ENCODE measurements at places on chromosomes 3 and 15.

GRCh38 chr3:43769097-43769884 is 78.6 kb downstream of the ABHD5 start:
- DNase-seq, result peak; percentile 89

DNA sequence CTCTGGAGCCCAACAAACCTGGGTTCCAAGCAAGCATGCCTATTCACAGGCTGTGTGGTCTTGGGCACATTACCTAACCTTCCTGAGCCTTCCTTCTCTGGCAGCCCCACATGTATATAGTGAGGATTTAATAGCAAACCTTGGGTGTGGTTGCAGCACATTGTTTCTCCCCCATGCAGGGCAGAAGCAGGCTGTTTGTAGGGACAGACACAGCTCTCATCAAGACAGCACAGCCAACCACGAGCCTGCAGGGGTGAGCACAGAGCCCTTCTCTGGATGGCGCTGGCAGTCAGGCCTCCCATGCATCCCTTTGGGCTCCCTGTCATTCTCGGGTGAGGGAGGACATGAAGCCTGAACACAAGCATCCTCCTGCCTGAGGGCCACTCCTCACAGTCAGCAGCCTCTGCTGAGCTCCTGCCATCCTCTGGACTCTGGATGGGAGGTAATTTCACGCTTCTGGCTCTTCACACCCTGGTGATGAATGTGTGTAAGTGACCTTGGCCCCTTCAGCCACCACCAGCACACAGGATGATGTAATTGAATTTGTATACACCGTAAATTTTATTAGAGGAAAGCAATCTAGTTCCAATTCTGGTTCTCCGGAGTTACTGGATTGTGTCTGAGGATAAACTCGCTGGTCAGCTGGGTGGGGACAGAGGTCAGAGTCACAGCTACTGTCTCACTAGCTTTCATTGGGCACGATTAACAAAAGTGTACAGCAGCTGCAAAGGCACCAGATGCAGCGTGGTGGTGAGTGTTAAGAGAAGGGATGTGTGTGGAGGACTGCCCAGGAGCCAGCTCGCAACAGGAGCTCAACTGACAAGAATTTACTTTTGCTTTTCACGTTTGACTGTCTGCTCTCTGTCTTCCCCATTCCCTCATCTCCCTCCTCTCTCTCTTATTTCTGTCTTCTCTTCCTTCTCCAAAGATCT is 118.1 kb downstream of the CLSTN2 start:
- DNase-seq, result no peak

DNA sequence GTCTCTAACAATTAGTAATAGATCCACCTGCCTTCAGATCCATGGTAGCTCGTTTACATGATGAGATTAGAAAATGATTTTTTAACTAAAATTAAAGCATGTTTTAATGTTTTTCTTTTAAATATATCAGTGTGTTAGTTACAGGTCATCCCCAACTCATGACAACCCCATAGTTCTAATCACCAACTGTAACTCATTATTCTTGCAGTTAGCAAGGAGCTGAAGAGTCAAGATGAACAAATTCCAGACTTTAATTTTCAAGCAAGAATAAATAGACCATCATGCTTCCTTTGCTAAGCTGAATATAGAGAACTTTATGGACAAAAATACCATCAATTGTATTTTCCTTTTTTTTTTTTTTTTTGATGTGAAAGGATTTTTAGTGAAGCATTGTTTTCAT is 101.1 kb downstream of the TOP2B start:
- no peak for DNase-seq

DNA sequence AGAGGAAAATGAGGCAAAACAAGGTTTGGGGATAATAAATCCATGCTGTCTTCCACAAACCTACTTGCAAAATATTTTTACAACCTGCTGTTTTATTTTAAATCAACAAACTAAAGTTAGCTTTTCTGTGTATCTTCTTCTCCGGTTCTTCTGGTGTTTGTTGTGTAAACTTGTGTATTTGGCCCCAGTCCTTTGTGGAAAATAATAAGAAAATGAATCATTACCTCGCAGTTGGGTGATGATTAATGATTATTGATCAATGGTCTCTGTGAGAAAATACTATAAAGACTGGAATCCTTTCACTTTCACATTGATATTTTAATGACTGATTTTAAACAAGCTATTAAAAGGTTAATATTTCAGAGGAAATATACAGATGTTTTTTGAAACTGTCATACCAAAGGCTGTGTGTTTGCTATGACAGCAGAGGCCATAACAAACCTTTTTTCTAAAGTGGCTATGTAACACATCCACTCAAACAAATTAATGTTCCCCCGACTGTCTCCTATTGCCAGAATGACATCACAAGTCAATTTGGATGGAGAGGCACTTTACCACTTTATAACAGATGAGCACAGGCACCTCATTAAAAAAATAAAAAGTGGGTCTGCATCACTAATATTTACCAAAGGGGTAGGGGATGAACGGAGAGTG is 152.5 kb downstream of the MEX3B start:
- DNase-seq, result no peak

- DNase-seq, result no peak
These were observed 155.8 kb downstream of the NR1D2 start for GRCh38 chr3:24100696-24101402.

DNA sequence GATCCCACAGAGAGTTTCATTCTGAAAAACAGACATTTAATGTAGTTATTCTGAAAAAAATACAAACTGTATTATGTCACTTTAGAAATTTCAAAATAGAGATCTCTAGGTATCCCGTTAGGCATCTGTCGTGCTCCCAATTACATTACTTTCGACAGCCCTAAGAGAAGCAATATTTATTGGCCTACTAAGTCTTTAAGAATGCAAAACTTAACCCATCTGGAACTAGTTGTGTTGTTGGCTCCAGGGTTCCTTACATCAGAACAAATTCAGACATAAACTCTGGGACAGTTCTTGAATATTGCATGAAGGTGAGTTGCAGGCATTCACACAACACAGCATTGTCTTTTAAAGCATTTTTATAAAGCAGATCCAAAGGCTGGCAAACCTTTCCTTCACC is 498.4 kb downstream of the FHIT start:
- DNase-seq, result no peak

- DNase-seq, result peak; percentile 52
These were observed 180.7 kb upstream of the TTC14 start for GRCh38 chr3:180421221-180421620.

- no peak for DNase-seq
These were observed 466.2 kb upstream of the ADAMTS9 start for GRCh38 chr3:65153850-65154512.

DNA sequence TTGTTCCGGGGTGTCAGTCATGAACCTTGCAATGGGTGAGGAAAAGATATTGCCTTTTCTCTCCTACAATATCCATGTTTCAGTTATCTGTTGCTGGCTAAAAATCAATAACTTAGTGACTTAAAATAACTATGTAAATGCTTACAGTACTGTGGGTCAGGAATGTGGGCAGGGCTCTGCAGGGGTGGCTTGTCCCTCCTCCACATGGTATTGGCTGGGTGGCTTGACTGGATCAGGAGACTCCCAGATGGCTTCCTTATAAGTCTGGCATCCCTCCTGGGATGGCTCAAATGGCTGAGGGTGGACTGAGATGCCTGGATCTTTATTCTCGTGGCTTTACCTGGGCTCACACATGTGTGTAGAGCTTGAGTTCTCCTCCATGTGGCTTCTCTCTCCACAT is 47.5 kb downstream of the GTPBP8 start:
- DNase-seq, result no peak

Measured in HL-60 (cell line).